ENCODE measurements at places on chromosomes 4 and X.

DNA sequence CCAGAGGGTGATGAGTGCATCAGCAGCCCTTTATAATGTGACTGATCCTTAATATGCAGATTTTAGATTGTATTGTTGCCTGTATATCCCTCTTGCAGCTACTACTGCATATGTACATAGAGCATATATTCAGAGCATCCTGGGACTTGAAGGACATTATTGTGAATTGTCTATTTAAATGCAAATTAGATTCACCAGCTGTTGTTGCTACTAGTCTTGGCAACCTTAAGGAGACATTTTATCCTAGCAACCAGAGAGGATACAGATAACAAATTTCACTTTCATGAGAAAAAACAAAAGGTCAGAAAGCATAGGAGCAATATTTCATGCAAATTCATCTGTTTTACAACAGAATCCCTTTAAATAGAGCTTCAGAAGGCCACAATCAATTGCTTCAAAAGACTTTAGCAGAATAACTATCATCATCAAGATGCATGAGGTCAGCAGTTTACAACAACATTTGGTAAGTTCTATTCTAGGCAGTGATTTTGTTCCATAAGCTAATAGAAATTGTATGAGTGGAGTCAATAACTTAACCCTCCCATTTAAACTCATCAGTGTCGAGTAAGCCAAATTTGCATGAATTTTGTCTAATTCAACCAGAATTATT lies 148.6 kb downstream of the GC start:
- H3K4me1 ChIP-seq, result no peaks in the 10 kb centered on the region
- no peak for DNase-seq
- H3K4me3 ChIP-seq, result no peak overlapping the region
- H3K27me3 ChIP-seq, result no peaks in the 10 kb centered on the region
- no peak overlapping the region for H3K27ac ChIP-seq

GRCh38 chr4:110624398-110624780 lies 1.5 kb upstream of the PITX2 start:
- DNase-seq, result no peak
- H3K36me3 ChIP-seq, result no peaks in the 10 kb centered on the region
- H3K4me1 ChIP-seq, result no peaks in the 10 kb centered on the region
- H3K27ac ChIP-seq, result no peak overlapping the region
- no peak overlapping the region for H3K4me3 ChIP-seq

- H3K4me1 ChIP-seq, result peaks cover 6% of the 10 kb centered on the region
- no peak overlapping the region for H3K4me3 ChIP-seq
- DNase-seq, result no peak
- H3K27ac ChIP-seq, result no peak overlapping the region
- no peaks in the 10 kb centered on the region for H3K36me3 ChIP-seq
These were observed 38.4 kb downstream of the FAT4 start for GRCh38 chr4:125353131-125353530.

- no peak overlapping the region for H3K27ac ChIP-seq
- H3K4me3 ChIP-seq, result no peak overlapping the region
- no peaks in the 10 kb centered on the region for H3K27me3 ChIP-seq
- no peaks in the 10 kb centered on the region for H3K36me3 ChIP-seq
These were observed 567.7 kb downstream of the MAGEB5 start for GRCh38 chrX:26783512-26784225.

GRCh38 chr4:34566091-34566490 lies 1678.2 kb downstream of the ARAP2 start:
- H3K4me3 ChIP-seq, result no peak overlapping the region
- H3K27ac ChIP-seq, result no peak overlapping the region
- no peaks in the 10 kb centered on the region for H3K36me3 ChIP-seq
- no peaks in the 10 kb centered on the region for H3K4me1 ChIP-seq
- no peak for DNase-seq

- peaks cover 2% of the 10 kb centered on the region for H3K4me1 ChIP-seq
- no peak overlapping the region for H3K4me3 ChIP-seq
- H3K27me3 ChIP-seq, result no peaks in the 10 kb centered on the region
- no peaks in the 10 kb centered on the region for H3K36me3 ChIP-seq
These were observed 17.4 kb upstream of the TMEM184C start for GRCh38 chr4:147599769-147600168.

DNA sequence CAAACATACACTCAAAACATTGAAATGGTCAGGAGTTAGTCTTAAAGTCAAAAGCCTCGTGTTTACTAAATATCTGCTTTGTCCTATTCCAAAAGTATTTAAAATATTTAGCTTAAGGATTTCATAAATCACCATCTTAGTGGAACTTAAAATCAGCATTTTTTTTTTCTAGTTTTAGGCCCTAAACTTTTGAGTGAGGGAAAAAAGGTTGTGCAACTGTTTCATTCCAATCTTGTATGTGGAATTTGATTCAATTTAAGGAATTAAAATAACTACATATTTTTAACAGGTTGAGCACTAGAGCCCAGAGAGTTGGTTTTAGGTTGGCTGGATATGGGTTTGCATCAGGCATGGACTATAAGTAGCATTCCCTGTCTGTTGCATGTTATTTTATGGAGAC lies 35.7 kb upstream of the ANK2 start:
- no peak for DNase-seq
- no peaks in the 10 kb centered on the region for H3K36me3 ChIP-seq
- H3K27me3 ChIP-seq, result no peaks in the 10 kb centered on the region
- H3K4me3 ChIP-seq, result no peak overlapping the region
- H3K27ac ChIP-seq, result no peak overlapping the region

DNA sequence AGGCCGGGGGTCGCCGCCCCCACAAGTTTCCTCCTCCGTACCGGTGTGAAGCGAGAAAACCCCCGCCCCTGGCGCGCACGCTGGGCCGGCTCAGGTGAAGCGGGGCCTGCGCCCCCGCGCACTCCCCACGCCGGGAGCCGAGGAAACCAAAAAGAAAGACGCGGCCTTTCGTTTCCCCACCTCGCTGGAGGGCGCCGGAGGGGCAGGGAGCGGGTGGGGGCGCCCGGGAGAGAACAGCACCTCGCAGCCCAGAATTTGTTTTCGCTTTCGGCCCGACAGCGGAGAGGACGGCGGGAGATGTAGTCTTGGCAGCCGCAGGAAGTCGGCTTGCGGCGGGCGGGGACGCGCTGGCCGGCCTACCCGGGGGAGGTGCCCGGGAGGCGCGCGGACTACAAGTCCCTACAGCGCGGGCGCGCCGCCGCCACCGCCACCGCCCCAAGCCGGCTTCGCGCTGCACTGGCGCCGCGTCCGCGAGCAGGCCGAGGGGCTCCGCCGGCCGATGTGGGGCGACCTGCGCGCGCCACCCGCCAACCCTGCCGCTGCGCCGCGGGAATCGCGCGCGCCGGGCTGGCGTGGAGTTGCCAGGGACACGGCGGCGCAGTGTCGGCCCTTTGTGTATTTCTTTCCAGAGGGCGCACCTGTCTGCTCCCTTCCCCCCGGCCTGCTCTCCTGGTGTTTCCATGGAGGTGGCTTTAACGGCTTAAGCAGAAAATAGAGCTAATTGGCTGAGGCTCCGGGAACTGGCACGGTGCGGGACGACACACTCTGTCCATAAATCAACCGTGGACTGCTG lies at the start of gene OTUD4:
Gene OTUD4, minus strand, starts transcription at position 292 of the 793 bp plus-strand sequence. CDS start 616 bp downstream, outside the sequence.
- H3K27me3 ChIP-seq, result no peaks in the 10 kb centered on the region
- H3K4me3 ChIP-seq, result peak within 1 kb of the TSS; percentile 84
- H3K4me1 ChIP-seq, result peaks cover 4% of the 10 kb centered on the region
